ENCODE measurements at places on chromosomes 4 and X.

- DNase-seq = no peak
Measured at GRCh38 chr4:185088899-185089298, 54.2 kb upstream of the SLC25A4 start.

- no peak for DNase-seq
Measured at GRCh38 chr4:8840006-8840793, 31.4 kb downstream of the HMX1 start.

DNA sequence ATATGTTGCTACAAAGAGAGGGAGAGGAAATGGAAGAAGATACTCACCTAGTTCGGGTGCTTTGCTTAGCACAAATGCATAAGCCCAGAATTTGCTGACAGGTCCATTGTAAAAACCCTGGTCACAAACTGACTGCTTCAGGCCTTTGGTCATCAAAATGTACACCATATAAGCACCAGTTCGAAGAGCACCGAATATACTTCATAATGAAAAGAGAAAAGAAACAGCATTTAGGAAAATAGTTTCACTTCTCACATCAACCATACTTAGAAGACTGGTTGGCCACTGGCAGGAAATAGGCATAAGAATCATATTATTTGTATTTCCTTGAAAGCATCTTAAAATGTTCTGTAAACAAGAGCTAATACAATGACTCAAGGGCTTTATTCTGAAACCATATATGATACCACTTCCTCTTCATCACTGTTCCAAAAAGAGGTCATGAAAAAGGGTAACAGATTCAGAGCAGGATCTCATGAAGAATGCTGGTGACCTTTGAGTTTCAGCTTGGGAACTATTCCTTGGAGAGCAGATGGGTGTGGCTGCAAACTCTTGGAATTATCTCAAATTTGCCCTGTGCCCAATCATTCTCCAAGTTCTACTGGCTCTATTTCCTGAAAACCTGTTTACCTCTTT lies 138.7 kb downstream of the ELOVL6 start:
- no peak for DNase-seq

DNA sequence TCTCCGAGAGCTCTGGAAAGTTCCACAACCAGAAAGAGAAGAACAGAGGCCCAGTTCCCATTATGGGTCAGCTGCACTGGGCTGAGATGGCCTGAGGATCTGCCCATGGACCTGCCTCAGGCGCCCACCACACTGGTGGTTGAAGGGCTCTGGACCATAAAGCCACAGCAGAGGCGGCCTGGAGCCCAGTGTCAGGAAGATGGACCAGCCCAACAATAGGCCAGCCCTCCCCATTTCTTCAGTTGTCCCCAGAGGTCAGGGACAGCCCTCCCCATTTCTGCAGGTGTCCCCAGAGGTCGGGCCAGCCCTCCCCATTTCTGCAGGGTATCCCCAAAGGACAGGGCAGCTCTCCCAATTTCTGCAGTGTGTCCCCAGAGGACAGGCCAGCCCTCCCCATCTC lies 37.2 kb upstream of the C4orf50 start:
- DNase-seq = no peak

GRCh38 chr4:22019676-22020075 lies 71.1 kb upstream of the KCNIP4 start:
- no peak for DNase-seq

Measured in NT2/D1 (cell line).